ENCODE measurements at places on chromosomes 1 and 21. TPM values are rescaled to one million over a fixed set of nuclear protein-coding genes. Genes with fewer than 3 reads are reported as not detected.
A peak's percentile ranks its signal among the peaks of the same experiment; 100 is the strongest.

The KCNJ6 gene
- total RNA-seq, result not detected

The RYR2 gene
- 0.33 TPM for total RNA-seq

The TBX15 gene
- total RNA-seq, result 0.12 TPM

The NBPF10 gene
- total RNA-seq, result 1.7 TPM

The RIPPLY3 gene
- total RNA-seq, result not detected

DNA sequence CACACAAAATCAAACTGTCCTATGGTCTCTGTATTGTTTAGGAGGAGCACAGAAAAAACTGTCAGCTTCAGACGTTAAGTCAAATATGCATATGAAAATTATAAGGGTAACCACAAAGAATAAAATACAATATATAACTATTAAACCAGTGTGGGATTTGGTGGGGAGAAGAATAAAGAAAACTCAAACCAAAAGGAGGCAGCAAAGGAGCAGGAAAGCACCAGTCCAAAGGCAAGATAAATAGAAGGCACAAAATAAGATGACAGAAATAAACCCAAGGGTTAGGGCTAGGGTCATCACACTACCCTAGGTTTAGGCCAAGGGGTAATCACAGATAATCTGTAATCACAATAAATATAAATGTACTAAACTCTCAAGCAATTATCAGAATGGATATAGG is 32.8 kb downstream of the DLGAP3 start:
- H3K4me3 ChIP-seq, result no peak overlapping the region
- DNase-seq, result no peak
- H3K4me1 ChIP-seq, result no peaks in the 10 kb centered on the region

DNA sequence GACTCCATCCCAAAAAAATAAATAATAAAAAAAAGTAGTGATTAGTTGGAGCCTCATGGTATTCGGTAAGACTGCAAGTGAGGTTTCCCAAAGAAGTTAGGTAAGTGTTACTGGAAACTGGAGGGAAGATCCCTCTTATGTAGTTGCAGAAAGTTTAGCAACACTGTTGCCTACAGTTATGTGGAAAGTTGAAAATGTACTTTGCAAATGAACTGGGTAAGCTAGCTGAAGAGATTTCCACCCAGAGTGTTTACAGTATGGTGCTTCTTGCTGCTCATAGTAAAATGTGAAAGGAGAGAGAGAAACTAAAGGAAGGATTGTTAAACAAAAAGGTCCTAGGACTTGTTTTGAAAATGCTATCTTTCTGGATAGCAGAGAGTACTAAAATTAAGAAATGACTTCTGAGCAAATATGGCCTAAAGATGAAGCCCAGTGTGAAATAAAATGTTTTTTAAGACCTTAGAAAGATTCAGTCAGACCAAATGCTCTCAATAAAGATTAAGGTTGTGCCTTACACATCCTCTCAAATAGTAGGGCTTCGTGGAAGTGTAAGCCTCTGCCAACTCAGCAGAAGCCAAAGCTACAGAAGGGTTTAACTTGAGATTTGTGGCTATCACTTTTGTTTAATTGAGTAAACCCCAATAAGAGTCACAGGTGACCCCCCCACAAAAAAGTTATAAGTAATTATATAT is 31.5 kb downstream of the RPS6KC1 start:
- no peak overlapping the region for H3K27ac ChIP-seq
- H3K4me1 ChIP-seq, result no peaks in the 10 kb centered on the region
- DNase-seq, result no peak

- no peak for DNase-seq
- H3K27ac ChIP-seq, result no peak overlapping the region
- no peaks in the 10 kb centered on the region for H3K4me1 ChIP-seq
- H3K4me3 ChIP-seq, result no peak overlapping the region
- no peaks in the 10 kb centered on the region for H3K27me3 ChIP-seq
These were observed 511.1 kb upstream of the ADGRL4 start for GRCh38 chr1:79517470-79518224.

DNA sequence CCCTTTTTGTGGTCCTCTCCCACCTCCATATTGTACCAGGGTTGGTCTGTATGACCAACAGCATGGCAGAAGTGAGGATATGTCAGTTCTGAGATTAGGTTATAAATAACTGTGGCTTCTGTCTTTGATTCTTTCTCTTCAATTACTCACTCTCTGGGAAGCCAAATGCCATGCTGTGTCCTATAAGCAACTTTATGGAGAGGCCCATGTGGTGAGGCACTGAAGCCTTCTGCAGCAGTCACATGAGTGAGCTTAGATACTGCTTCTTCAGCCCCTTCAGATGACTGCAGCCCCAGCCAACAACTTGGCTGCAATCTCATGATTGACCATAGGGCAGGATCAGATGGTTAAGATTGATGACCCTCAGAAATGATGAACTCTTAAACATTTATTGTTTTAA is 34.0 kb upstream of the SAMD13 start:
- H3K4me1 ChIP-seq, result peaks cover 10% of the 10 kb centered on the region
- no peak overlapping the region for H3K27ac ChIP-seq
- no peaks in the 10 kb centered on the region for H3K36me3 ChIP-seq
- no peak for DNase-seq

- H3K4me1 ChIP-seq, result peaks cover 58% of the 10 kb centered on the region
- peaks cover 21% of the 10 kb centered on the region for H3K27me3 ChIP-seq
- H3K4me3 ChIP-seq, result peak overlapping the region; percentile 56
- no peak overlapping the region for H3K27ac ChIP-seq
- no peaks in the 10 kb centered on the region for H3K36me3 ChIP-seq
These were observed 2.2 kb upstream of the FOXD3 start for GRCh38 chr1:63320022-63320721.

All from T-cell (primary cell).